ENCODE measurements at places on chromosomes 6 and 20. TPM values are rescaled to one million over a fixed set of nuclear protein-coding genes. Genes with fewer than 3 reads are reported as not detected.

PLCB4 gene
- 13.7 TPM for total RNA-seq

FILIP1 gene
- 0.33 TPM for total RNA-seq

HCK gene
- not detected for total RNA-seq

MACROD2 gene
- 1.0 TPM for total RNA-seq

SLC17A9 gene
- total RNA-seq = 6.4 TPM

RHAG gene
- not detected for total RNA-seq

GRCh38 chr6:3987053-3987452 is 91.9 kb downstream of the FAM217A start:
- peak; percentile 37 for DNase-seq

- DNase-seq = no peak
These were observed 38.5 kb upstream of the TXLNB start for GRCh38 chr6:139330306-139330705.

- DNase-seq = no peak
These were observed 4.1 kb upstream of the MYT1 start for GRCh38 chr20:64160118-64160517.

GRCh38 chr20:18513208-18513607 is 5.5 kb downstream of the SEC23B start:
- no peak for DNase-seq

- DNase-seq = peak; percentile 56
These were observed 17.2 kb upstream of the TBC1D20 start for GRCh38 chr20:479487-479886.

DNA sequence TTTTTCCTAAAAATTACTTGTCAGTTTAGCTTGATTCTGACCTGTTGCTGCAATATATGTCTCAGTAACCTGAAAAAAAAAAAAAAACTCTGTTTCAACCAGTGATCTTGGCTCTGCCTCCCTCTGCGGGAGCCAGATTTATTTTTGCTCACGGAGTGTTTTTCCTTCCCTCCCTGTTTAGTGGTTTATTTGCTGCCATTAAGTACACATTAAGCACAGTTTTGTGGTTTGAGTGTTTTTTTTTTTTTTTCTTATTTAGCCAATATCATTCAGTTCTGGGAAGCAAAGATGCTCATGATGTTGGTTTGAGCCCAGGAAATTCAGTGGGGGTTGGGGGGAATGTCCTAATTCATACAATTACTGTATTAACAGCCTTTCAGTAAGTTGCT is 110.1 kb upstream of the GPR6 start:
- DNase-seq = peak; percentile 65

DNA sequence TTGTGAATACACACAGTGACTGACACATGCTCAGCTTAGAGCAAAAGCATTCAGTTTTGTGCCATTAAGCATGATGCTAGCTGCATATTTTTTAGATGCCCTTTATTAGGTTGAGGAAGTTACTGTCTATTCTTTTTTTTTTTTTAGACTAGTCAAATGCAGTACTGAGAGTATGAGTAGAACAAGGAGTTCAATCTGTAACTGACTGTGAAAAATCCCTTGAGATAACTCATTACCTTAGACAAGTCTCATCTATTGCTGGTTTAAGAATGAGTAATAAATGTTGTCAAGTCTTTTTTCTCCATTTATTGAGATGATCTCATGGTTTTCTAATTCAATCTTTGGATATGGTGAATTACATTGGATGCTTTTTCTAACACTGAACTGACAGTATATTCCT is 23.2 kb downstream of the AHI1 start:
- no peak for DNase-seq

DNA sequence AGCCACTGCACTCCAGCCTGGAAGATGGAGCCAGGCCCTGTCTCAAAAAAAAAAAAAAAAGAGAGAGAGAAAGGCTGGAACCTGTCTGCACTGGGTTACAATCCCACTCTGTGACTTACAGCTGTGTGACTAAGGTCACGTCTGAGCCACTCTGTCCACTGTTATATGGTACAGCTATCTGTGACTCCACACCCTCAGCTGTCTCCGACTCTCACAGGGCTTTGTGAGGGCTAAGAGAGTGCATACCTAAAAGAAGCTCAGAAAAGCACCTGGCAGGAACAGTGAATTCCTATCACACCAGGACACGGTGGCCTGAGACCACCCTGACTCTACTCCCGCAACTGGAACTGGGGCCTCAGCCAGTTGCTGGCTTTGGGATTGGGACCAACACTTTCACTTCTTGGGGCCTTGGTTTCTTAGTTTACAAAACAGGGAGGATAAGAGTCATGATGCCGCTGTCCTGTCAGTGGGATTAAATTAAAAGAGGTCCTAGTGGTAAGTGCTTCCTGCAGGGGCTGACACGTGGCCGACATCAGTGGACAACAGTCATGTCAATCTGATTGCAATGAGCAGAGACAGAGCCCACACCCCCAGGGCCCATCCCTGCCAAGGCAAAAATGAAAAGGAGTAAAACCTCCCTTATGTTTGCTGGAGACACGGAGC is 5.7 kb upstream of the CD93 start:
- DNase-seq = no peak

GRCh38 chr20:59158673-59159072 is 4.9 kb upstream of the ZNF831 start:
- no peak for DNase-seq

GRCh38 chr20:31966991-31967655 is 828 bp upstream of the XKR7 start:
- no peak for DNase-seq

DNA sequence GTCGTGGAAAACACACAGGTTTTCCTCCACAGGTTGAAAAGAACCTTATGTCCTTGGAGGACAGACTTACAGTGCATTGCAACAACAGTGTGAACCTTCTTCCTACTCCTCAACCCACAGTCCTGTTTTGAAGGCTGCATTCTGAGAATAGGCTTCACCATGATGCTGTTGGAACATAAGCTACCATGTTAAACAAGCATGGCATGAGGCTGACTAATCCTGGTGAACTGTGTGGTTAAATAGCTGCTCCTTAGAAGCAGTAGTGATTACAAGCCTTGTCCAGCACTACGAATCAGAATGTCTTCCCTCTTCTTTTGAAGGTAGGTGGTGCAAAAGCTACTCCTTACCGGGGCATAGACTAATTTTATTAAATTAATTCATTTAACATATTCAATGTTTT is 368.5 kb upstream of the EPHA7 start:
- peak; percentile 56 for DNase-seq

GRCh38 chr20:15196547-15197255 is 859.3 kb upstream of the FLRT3 start:
- DNase-seq = no peak

- peak; percentile 62 for DNase-seq
These were observed 81.3 kb downstream of the MOXD1 start for GRCh38 chr6:132320007-132320406.

DNA sequence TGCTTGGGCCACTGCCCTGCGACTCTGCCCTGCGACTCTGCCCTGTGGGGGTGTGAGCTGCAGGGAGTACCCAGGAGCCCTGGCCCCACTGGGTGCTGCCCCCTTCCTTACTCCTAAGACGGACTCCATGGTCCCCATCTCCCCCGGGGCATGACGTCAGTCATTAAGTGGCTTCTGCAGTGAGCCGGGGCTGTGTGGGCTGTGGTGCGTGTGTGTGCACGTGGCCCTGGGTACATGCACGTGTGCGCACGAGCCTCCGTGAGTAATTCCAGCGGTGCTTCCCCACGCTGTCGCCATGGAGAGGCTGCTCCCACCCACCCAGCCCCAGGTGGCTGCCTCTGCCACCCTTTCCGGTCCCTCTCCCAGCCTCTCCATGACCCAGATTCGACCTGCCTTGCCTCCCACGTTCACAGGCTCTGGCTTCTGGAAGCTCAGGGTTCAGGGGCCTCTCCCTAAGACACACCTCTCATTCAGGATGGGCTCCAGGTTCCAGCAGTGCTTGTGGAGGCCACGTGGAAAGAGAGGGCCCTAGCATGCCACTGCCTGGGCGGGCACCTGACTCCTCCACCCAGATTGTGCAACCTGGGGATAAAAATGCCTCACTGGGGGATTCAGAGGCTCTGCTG is 88.3 kb downstream of the DLGAP4 start:
- DNase-seq = no peak

- peak; percentile 97 for DNase-seq
These were observed 102.1 kb downstream of the CEBPB start for GRCh38 chr20:50292591-50293283.

DNA sequence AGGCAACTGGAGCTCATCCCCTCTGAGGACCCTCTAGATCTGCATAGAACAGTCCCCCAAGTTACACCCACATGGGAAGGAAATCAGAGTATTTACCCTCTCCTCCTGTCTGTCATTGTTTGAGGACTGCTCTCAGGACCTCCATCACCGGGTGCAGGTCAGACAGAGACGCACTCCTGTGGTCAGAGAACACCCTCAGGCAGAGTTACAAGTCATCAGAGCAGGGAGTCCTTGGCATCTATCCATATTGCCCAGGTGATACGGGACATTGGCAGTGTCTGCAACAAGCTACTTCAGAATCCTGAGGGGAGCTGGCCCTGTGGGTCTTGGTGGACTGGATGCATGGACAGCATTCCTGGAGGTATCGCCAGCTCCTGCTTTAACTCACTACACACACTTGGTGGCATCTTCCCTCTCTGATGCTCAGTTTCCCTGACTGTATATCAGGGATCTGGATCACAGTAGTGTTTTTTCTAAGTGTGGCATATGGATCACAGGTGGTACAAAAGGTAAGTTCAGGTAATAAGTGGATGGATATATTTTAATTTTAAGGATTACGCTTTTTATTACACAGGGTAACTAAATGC is 15.1 kb upstream of the ISM1 start:
- DNase-seq = no peak

DNA sequence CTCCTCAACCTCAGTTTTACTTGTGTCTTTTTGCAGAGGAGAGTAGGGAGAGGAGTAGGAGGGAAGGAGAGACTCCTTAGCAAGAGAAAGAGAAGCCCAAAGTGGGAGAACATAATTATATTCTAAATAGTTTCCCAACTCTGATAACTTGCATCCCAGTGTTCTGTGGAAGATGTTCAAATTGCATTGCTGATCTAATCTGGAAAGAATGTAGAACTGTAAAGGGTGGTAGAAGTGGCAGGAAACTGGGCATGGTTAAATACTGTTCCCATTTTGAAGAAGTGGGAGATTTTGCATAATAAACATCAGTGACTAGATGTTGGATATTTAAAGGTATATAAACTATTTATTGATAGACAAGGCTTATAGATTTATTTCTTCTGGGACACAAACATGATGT is 42.6 kb upstream of the HMGN3 start:
- peak; percentile 31 for DNase-seq

- DNase-seq = no peak
These were observed 57.7 kb downstream of the FAM229B start for GRCh38 chr6:112145080-112145573.

DNA sequence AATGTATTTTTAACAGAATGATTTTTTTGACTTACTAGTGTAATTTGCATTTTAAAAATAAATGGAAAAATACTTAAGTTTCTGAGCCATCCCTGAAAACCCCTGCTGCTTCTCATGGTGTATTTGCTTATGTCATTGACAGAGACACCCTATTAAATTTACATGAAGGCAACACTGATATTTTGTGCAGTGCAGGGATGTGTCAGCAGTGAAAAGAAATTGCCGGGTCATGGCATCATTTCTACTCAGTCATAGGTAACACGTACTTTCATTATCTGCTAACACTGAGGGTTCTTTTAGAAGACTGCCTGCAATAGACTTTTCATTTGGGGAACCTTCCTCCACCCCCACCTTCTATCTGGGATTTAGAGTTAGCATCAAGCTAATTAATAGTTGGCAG is 136.7 kb upstream of the RNF217 start:
- no peak for DNase-seq

DNA sequence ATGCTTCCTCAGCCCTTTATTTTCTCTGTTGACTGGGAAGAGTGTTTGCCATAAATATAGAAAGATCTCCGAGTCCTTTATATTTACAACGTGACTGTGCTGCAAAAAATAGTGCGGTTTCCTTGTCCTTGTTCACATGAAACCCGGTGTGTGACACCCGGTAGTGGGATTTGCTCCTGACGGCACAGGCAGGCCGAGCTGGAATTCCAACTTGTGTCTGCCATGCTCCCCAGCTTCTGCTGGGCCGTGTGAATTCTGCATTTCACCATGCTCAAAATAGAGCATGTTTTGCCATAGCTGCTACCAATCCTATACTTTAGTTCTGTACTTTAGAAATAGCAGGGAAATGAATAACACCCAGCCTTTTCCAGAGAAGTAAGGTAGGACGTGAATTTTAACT is 60.3 kb upstream of the PDE10A start:
- DNase-seq = no peak

DNA sequence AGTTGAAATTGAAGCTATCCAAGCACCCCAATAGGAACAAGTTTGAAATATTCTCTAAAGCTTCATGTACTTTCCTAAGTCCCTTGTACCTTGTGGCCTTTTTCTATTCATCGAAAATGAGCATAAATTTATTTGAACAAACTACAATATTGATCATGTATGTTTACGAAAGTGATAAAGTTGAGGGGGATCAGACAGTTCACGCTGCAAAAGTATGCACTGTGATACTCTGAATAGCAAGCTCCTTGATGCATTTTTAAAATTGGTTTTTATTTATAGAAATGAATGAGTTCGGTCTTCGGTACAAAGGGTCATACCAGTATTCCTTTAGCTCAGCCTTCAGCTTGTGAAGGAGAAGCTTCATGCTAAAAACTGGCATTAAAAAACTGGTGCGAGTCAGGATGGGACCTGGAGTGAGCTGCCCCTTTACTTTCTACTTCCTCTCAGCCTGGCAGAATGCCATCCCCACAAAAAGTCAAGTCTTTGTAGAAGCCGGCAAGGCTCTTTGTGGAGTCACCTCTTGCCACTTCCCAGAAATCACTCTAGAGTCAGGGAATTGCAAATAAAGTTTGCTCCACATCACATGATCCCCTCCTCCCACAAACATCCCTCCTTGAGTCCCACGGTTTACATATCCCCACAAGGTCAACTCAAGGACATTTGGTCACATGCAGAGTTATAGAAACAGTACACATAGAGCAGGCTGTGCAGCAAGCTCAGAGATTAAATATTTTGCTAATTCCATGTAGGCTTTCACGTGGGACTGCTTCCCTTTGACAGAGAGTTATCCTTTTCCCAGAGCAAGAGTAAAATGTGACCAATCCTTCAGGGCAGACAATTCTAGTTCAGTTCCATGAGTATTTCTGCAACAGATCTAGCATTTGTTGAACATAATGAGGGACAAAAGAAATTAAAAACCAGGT is 34.6 kb upstream of the ADGRF1 start:
- DNase-seq = peak; percentile 71

- DNase-seq = peak; percentile 11
These were observed 669.5 kb upstream of the MARCKS start for GRCh38 chr6:113187661-113188060.

DNA sequence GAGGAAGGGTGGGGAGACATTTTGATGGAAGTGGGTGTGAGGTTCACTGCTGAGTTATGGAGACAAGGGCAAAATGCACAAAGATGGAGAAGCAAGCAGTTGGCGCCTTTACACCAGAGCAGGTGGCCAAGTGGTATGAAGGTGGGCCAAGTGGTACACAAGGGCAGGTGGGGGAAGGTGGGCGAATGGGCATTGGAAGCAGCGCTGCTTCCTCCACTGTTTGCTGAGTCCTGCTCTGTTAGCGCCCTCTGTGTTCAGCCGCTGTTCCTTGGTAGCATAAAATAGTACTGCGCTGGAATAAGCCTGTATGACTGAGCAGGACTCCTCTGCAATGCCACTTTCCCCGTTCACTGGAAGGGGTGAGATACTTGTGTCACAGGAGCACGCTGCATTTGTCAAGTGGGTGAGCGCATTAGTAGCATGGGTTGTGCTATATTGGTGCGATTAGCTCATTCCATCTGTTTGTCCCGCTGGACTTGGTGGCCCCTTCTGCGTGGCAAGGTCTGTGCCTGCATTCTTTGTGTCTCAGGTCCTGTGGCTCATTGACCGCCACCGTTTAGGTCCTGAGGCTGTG is 116.4 kb downstream of the TOX2 start:
- DNase-seq = no peak
